NCI-H226 (cell line): ENCODE measurements at places on chromosomes 1 and 21.
A peak's percentile ranks its signal among the peaks of the same experiment; 100 is the strongest.

DNA sequence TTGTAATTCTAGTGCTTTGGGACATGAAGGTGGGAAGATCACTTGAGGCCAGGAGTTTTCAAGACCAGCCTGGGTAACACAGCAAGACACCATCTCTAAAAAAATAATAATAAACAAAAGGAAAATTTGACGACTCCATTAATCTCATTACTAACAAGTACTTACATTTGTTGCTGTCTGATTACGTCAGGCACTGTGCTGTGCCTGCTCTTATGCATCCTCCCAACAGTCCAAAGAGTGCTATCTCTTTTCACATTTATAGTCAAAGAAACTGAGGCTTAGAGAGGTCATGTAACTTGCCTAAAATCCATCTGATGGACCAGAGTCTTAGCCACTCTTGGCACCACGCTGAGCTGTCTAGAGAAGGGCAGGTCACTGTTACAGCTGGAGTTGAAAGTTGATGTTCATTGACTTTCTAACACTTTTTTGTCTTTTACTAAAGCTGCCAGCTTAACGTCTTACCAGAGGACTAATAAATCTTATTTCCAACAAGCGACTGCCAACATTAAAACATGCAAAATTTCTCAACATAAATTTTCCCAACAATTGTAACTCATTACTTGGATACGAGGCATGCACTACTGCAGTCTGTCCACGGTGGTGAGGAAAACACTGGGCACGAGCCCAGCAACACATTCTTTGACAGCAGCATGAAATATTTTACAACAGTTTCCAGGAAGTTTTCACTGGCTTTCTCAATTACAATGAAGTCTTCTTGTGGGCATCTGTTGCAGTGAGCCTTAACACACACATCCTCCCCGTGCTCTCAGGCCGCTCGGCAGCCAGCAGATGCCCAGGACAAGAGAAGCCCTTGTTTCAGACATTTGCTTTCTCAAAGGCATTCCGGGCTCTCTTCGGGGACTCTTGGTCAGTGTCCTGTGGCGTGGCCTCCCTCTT, 262.9 kb upstream of the PROX1 start:
- DNase-seq, result no peak

DNA sequence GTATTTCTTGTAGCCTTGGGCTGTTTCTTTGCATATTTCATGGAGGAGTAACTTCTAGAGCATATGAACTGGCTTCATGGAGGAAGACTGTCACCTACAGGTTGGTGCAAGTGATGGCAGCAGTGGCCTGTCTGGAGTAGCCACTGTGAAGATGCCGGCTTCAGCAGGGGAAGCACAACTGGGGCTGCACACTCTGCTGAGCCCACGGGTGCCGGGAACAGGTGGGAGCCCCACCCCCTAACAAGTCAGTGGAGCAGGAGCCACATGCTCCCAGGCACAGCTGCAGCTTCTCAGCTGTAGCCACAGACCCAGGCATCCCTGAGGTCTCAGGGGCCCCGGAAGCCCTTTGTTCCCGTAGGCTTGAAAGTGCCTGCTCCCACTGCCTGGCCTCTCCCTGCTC, 43.2 kb upstream of the C1orf185 start:
- DNase-seq, result no peak

DNA sequence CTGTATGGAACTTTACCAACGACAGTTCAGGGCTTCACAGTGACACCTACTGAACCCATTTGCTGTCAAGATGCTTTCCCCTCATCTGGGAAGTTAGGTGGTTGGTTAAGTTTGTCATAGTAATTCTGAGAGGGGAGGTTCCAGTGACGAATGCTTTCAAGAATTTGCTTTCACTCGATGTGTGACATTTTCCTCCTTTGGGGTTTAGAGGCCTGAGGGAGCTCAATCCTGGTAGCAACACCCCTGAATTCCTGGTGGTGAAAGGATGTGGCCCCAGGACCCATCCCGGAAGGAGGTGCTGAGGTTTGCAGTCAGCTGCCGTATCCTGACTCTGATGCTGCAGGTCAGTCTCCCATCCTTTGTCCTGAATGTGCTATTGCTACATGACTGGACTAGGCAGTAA, 2.8 kb downstream of the PIGV start:
- no peak for DNase-seq

DNA sequence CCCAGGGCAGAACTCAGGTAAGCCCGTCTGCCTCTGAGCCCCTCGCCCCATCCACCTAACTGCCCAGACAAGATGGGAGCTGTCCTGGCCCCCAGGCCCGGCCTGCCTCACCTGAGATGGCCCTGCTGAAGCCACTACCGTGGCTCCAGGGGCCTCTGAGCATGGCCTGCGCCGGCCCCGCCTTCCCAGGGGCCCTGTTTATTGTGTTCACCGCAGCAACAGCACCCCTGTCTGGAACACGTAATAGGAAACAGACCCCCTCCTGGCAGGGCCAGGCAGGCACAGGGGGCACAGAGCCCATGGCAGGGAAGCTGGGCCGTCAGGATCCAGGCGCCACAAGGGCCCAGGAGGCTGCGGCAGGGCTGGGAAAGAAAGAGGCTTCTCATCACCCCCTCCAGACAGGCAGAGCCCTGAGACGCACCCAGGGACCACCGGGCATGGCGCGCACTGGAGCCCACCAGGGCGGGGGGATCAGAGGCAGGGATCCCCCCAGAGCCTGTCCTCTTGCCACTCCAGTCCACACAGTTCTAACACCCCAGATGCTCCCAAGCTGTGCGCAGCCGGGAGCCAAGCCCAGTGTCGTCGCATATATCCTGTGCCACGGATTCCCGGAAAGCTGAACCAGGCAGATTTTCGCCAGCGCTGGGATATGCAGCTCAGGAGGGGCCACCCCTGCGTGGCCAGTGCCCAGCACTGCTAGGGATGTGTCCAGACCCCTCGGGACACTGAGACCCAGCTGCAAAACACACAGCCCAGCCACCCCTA, 62.6 kb downstream of the ARHGEF16 start:
- no peak for DNase-seq

- DNase-seq, result no peak
These were observed 11.6 kb upstream of the GPR61 start for GRCh38 chr1:109527846-109528695.

- no peak for DNase-seq
These were observed 358.5 kb downstream of the RGS7 start for GRCh38 chr1:240998441-240999015.

- no peak for DNase-seq
These were observed 9.9 kb upstream of the HJV start for GRCh38 chr1:146031476-146031875.

DNA sequence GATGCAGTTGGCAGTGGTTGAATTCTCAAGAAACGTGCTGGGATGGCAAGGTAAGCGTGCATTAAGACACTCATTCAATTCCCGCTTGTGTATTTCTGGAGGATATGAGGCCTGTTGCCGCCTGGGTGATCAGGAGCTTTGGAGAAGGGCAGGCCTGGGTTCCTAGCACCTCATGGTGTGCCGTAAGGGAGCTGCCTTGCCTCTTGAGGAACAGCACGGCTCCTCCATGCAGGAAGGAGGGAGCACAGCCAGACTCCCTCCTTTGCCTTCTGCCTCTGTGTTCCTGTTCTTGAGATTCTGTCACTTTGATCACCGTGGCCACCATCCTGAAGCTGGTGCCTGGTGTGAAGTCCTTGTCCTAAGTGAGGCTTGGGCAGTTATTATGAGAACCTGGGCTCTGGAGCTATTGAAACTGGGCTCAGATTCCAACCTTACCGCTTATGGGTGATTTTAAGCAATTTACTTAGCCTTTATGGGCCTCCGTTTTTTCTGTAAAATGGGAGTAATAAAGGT, 18.3 kb downstream of the SLFNL1 start:
- no peak for DNase-seq

- DNase-seq, result no peak
These were observed 80.1 kb upstream of the IVNS1ABP start for GRCh38 chr1:185397183-185397582.

- peak; percentile 93 for DNase-seq
These were observed 756.0 kb upstream of the ADGRL2 start for GRCh38 chr1:81044708-81045107.

DNA sequence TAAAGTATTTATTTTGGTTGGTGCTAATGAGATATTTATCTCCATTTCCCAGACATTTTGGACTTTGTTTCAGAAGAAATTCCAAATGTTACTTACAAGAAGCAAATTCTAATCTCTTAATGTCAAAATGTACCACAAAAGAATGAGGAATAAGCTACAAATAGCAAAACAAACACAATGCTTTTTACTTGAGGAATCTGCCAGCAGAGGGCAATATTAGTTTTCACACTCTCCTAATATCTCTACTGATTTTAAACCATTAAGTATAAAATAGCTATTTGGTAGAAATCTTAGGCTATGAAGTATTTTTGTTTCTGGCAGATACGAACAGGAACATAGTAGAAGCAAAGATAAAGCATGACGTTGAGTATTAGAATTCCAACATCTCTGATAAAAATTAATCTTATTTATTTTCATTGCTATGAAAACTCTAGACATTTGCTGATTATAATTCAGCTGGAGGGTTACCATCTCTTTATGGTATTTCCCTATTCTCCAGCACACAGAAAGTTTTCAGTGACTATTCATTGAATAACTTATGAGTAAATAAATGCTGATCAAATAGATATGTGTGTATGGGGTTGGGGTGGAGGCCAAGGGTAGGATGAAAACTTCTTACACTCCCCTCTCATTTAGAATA, 13.4 kb upstream of the HMCN1 start:
- DNase-seq, result no peak

- DNase-seq, result no peak
These were observed 3.7 kb upstream of the IPO9 start for GRCh38 chr1:201825245-201825644.

GRCh38 chr1:52723260-52723659, 3.0 kb upstream of the ZYG11B start:
- no peak for DNase-seq

GRCh38 chr1:11749203-11749689, 12.7 kb upstream of the C1orf167 start:
- DNase-seq, result peak; percentile 63

- DNase-seq, result peak; percentile 11
These were observed 919 bp downstream of the HECTD3 start for GRCh38 chr1:45009956-45010854.

DNA sequence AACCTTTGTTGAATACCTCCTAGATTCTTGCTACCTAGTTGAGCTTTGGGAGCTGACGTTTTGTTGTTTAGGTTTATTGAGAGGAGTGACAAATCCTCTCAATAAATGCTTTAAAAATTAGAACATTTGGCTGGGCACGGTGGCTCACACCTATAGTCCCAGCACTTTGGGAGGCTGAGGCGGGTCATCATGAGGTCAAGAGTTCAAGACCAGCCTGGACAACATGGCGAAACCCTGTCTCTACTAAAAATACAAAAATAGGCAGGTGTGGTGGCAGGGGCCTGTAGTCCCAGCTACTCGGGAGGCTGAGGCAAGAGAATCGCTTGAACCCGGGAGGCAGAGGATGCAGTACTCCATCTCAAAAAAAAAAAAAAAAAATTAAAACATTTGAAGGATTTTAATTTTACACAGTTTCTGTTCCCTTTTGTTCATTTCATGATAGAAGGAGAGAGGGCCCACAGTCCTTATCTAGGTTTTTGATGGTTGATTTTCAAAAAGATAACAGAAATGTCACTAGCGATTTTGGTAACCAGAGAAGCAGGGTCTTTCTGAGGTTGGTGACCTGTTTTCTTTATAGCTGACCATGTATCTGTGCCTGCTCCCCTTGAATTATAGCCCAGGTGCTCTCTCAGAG, 44.2 kb upstream of the PIGV start:
- no peak for DNase-seq

GRCh38 chr1:119279456-119280381, 88.9 kb upstream of the HAO2 start:
- peak; percentile 91 for DNase-seq

- DNase-seq, result peak; percentile 49
These were observed 41.4 kb downstream of the TMCO4 start for GRCh38 chr1:19758227-19758830.
